CD4-positive, alpha-beta T cell treated with Interleukin-10 for 1 hour (primary cell): ENCODE measurements at places on chromosomes 3 and 15.

DNA sequence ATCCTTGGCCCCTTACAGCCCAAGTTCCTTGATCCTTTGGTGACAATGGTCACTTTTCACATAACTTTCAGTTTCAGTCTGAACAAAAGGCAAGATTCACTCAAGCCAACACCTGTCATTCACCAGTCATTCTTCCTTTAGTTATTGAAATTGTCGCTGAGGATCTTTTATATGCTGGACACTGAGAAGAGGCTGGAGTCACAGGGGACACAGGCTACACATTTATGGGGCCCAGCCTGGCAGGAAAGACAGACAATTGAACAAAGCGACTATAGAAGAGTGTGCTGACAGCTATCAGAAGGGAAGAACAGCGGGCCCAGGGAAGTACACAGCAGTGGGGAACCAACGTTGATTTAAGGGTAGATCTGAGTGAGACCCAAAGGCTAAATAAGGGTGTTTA, 69.8 kb upstream of the PROK2 start:
- DNase-seq: no peak

GRCh38 chr15:90851940-90852339, 16.4 kb upstream of the FURIN start:
- no peak for DNase-seq

DNA sequence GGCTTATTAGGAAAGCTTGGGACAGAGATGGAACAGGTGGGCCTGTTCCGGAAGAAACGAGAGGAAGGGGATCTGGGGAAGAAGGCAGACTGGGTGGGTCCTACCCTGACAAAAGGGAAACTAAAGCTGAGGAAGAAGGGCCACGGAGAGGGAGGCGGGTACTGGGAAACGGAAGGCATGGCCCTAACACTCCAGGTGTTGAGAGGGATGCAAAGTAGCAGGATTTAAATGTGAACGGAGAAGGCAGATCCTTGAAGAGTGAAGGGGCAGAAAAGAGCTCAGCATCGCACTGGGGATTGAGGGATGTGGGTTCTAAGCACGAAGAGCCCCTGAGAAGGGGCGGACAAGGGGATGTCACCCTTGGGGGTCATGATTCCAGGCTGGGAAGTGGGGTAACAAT, 735 bp downstream of the STIMATE start:
- no peak for DNase-seq

DNA sequence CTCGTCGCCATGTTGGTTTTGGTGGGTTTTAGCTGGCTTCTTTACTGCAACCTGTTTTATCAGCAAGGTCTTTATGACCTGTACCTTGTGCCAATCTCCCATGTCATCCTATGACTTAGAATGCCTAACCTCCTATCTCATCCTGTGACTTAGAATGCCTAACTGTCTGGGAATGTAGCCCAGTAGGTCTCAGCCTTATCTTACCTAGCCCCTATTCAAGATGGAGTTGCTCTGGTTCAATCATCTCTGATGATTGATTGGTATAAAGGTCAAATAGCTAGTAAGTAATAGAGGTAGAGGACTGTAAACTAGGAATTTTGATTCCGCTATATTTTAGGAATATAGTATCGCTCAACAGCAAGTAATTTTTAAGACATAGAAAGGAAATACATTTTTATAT, 1.3 kb upstream of the ACKR2 start:
- DNase-seq: no peak

GRCh38 chr3:69420781-69421520, 35.1 kb upstream of the FRMD4B start:
- no peak for DNase-seq

DNA sequence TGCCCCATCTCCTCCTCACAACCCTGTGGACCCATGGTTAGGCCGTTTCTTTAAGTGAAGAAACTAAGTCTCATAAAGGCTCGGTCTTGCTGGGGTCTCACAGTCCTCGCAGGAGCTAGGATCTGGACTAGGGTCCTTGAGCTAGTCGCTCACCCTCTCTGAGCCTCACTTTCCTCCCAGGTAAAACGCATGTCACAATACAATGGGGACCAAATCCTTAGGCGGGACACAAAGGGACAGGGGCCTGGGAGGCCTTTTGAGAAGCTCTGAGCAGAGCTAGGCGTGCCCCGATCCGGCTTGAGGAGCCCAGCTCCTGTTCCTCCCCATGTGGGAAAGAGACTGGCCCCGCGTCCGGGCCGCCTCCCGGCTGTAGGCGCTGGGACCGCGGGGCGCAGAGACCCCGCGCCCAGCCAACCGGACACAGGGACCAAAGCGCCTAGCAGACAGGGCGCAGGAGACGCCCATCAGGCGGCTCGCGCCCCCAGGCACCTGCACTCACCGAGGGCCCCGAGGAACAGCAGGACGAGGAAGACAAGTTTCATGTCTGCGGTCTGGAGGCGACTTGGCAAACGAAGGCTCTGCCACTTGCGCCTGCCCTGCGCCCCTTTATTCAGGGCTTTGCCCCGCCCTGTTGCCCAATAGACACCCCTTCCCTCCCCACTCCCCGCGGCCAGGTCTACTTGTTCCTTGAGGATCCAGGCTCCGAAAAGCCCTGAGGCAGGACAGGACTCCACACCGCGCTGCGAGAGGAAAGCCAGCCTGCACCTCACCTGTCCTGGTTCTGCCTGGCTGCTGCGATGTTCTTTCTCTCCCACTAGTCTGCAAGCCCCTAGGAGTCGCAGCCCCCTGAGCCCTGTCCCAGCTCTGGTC, at the start of gene LTF:
TSS of gene LTF (minus strand) at position 580 of the 870 bp plus-strand sequence. CDS start at position 542, 38 bp downstream.
- no peak for DNase-seq

DNA sequence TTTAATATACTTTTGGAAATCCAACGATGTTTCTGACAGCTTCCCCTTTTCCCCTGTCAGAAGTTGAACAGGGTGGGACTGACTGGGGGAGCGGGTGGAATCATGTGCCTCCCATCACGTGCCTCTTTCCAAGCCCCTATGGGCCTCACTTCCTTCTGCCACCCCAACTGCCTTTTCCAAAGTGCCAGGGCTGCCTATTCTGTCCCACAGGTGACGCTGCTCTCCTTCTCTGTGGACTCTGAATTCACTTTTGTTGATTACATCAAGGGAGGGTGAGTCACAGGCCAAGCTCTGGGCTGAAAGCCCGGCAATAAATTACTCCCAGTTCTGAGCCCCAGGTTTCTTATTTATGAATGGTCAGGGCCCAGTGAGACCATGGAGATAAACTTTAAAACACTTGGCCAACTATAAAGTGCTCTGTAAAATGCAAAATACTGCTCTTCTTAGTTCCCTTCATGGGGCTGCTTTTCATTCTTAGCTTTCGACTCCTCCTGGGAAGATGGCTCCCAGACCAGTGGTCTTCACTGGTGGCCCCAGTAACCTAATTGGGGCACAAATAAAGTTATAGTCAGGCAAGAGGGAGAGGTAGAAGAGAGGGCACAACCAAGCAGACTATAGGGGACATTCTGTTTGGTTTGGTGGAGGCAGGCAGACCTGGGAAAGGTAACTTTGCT, 12.3 kb downstream of the CPNE9 start:
- peak; percentile 42 for DNase-seq

DNA sequence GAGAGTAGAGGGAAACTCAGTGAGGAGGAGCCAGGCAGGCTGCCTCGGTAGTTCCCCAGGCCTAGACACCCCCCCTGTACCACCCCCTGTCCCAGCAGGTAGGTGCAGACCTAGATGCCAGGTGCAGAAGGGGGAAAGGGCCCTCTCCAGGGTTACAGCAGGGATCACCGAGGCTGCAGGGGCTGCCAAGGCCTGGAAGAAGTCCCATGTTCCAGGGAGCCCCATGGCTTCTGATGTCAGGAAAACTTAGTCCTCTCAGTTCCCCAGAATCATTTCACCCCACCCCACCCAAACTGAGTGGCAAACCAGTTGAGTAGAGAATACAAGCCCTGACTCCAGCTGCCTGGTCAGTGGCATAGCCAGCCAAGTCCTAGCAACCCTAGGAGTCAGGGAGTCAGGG, 7.4 kb upstream of the SEMA3B start:
- no peak for DNase-seq

DNA sequence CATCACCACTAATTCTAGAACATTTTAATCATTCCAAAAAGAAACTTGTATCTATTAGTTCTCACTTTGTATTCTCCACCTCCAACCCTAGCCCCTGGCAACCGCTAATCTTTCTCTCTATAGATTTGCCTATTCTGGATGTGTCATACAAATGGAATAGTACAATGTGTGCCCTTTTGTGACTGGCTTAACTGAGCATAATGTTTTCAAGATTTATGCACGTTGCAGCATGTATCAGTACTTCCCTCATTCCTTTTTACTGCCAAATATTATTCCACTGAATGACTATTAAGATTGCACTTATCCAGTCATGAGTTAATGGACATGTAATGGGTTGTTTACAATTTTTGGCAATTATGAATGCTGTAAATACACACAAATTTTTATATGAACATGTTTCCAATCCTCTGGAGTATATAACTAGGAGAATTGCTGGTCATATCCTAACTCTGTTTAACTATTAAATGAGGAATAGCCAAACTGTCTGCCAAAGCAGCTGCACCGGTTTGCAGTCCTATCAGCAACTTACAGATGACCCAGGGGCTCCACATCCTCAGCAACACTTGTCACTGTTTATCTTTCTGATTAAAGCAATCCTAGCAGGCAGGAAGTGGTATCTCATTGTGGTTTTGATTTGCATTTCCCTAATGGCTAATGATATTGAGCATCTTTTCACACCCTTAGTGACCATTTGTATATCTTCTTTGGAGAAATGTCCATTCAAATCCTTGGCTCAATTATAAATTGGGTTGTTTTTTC, 42.9 kb downstream of the DCUN1D1 start:
- peak; percentile 16 for DNase-seq

- DNase-seq: no peak
Observed at GRCh38 chr15:36784098-36784670, 204.8 kb downstream of the CDIN1 start.

DNA sequence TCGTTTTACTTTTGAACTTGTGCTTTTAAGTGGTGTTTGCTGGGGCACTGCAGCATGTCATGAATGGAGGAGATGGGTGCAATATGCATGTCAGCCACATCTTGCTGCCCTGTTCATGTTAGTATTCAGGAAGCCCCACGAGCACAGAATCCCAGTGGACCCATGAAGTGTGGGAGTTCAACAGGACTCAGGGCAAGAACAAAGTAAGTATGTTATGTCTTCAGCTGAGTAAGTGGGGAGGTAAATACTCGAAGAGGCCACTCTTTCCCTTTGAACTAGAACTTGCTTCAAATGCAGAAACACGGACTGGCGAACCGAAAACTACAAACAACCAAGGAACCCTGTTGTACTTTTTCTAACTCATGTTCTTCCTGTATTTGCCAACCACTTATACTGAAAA, 23.4 kb downstream of the SOX14 start:
- DNase-seq: no peak

DNA sequence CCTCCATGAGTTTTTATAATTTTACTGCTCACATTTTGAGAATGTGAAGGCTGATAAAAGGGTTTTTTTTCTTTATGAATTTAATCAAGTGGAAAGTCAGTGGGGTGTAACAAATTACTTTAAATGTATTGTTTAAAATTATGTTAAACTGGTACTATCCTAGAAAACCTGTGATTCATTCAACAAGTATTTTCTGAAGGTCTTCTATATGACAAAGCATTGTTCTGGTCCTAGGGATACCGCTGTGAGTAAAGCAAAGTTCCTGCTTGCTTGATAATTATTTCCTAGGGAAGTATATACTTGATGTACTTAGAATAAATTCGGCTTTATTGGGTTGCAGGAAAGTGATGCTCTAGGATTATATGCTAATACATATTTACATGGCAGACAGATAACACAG, 152.8 kb upstream of the GOLGA6L4 start:
- no peak for DNase-seq

- DNase-seq: no peak
Observed at GRCh38 chr3:157637866-157638265, 134.7 kb upstream of the VEPH1 start.

DNA sequence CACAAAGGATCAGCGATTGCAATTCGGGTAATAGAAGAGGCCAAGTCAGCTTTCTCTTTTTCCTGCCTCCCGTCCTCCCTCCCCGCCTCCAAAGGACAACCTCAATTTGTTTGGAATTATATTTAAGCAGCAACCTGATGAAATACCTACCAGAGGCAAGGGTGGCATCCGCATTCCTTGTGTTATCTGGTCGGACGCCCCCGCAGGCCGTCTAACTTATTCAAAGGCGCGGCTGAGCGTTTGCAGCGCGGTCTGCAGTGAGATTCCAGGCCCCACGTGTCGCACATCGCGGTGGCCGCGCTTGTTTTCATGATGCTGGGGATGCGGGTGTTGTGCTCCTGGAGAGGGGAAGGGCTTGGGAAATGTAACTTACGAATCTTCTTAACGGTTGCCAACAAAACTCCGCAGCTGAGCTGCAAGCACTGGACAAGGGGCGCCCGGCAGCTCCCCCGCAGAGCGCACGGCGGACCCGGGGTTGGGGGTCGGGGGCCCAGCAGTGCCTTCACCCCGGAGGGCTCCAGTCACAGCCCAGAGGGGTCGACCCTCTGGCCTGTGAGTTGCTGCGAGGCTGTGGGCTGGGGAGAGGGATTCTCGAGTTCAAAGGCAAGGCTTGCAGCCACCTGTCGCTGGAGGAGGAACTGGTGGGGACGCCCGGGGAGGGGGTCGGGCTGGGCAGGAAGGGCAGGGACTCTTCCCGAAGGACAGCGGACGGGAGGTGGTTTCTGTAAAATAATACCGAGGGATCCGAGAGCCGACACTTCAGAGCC, 20.5 kb upstream of the RGMA start:
- no peak for DNase-seq

- no peak for DNase-seq
Observed at GRCh38 chr3:34851137-34851536, 788.2 kb upstream of the ARPP21 start.

DNA sequence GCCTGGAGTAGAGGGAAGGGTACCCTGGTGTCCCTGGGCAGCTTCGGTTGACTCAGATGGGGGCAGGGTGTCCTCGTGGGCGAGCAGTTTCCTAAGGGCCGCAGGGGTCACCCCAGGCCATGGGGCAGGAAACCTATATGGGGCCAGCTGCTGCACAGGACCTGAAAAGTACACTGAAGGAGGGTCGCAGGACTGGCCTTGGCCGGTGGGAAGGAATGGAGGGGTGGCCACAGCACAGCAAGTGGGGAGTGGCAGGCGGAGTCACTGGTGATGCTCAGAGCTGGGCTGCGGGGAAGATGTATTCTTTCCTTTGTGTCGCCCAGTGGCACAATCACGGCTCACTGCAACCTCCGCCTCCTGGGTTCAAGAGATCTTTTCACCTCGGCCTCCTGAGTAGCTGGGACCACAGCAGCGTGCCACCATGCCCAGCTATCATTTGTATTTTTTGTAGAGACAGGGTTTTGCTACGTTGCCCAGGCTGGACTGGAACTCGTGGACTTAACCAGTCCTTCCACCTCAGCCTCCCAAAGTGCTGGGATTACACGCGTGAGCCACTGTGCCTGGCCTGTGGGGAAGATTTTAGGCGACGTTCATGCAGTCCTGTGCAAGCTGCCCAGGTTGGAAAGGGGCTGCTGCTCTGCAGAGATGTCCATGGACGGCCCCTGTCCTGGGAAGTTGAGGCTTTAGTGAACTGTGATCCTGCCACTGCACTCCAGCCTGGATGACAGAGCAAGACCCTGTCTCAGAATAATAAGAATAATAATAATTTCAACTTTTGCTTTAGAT, 57.2 kb downstream of the EFCAB12 start:
- DNase-seq: no peak

GRCh38 chr15:79519628-79520027, 87.5 kb downstream of the MINAR1 start:
- DNase-seq: no peak

GRCh38 chr3:18989237-18989795, 159.0 kb upstream of the KCNH8 start:
- no peak for DNase-seq

GRCh38 chr15:27408428-27408827, 437.4 kb downstream of the GABRG3 start:
- DNase-seq: no peak

- no peak for DNase-seq
Observed at GRCh38 chr3:128423525-128424147, 43.1 kb downstream of the DNAJB8 start.
